NCI-H1105 treated with DMSO at 0.1 percent for 48 hours (cell line): ENCODE measurements at places on chromosomes 12 and 14.

DNA sequence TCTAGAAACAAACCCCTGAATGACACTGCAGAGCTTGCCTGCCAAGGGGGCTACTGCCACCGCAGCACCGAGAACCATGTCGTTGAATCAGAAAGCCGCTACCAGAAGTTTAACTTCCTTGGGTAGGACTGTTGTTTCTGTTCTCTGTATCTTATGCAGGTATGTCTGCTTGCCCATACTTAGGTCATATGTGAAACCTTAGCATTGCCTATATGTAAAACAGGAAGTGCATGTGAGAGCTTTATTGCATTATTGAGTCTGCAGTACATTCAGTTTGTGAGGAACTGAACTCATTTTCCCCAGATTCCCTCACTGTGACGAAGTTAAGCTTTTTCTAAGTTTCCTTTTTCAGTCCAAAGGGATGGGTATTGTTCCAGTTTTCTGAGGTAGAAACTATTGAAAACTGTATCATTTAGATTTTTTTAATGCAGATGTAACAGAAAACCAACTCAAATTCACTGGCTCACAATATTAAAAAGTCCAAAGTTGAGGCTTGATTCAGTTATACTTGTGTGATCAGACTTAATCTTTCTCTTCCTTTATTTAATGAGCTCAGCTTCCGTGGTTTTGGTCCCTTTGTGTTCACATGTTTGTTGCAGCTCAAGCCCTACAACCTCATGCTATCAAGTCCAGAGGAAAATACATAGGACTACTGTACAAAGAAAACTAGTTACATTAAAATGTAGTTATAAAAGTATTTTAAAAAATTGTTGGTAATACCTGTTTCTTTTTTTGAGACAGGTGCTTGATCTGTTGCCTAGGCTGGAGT is 6.9 kb downstream of the FBXO34 start:
- DNase-seq = no peak

DNA sequence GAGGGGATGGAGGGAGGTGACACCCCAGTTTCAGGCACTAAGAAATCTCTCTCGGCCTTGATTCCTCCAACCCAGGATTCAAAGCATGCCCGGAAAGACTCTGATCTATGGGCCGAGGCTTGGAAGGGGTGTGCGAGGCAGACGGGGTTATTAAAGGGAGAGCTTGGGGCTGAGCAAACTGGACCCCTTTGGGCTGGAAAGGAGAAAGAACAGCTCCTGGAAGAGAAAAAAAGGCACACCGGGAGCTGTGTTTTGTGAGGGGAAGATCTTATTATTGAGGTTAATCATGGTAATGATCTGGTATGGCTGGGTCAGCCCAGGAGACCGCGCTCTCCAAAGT is 5.7 kb upstream of the HOXC4 start:
- no peak for DNase-seq

DNA sequence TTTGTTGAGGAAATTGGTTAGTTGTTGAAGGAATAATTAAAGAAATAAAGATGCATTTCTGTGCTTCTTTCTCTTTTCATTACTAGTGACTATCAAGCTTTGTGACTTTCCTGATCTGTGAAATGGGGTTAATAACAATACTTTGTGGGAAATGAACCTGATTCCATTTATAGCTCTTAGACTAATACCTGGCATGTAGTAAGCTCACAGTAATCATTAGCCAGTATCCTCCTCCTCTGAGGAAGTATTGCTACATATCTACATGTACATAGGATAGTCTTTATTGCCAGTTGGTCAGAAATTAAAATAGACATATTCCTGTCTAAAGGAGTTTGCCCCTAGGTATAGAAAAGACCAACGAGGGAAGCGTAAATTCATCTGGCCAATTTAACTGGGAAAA is 1.8 kb upstream of the CCDC198 start:
- no peak for DNase-seq

DNA sequence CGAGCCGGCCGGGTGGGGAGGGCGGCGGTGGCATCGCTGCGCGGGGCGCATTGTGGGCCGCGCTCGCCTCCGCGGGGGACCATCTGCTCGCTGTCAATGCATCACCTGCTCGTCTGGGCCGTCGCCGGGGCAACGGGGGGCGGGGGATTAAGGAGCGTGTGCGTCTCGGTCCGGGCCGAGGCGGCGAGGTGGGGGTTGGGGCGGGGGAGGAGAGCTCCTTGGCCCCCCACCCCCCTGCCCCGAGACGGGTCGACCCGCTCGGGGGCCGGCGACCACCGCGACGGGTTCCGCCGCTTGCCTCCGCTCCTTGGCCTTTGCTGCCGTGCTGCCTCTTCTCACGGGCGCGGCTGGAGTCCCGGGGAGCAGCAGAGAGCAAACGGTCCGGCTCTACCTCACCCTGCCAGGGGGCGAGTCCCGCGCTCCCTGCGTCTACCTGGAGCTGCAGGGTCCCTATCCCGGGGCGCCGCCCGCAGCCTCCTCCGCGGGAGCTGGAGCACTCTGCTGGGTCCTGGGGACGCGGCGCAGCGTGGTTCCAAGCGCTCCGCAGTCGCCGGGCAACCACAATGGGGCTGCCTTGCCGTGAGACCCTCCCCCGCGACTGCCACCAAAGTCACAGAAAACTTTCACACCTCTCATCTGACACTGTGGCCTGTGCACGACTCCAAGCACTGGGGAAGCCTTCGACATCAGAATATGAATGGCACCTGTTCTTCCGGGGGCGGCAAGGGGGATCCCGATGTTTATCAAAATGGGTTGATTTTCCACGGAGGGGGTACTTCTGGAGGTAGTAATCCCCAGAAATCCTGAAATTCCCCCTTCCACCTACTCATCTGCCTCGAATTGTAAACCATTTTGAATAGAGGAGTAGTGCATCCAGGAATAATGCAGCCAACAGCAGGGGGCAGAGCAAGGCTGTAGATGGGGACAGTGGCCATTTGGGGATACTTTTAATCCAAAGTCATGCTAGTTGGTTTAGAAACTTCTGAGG is at the start of gene C12orf42:
Gene C12orf42 (minus strand): TSS at position 500 of the 988 bp plus-strand sequence. CDS start 17,542 bp downstream, outside the sequence.
- peak; percentile 84 for DNase-seq

GRCh38 chr12:124774462-124775167 is 89.0 kb downstream of the SCARB1 start:
- no peak for DNase-seq

DNA sequence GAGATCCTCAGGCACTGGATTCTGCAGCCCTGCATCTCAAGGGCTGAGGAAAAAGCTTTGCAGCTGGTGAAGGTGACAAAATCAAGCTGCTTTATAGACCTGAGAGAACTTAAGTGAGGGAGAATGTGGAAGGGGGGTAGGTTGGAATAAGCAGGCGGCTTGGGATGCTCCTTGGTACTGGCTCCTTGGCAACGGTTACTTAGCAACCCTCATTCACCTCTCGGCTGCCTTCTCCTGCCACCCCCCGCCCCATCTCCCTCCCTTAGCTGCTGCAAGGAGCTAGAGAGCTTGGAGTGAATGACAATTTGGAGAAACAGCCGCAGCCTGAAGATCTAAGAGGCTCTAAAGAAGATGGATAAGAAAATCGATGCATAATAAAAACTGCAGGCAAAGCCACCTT is 44.1 kb upstream of the CISTR start:
- DNase-seq = peak; percentile 17

DNA sequence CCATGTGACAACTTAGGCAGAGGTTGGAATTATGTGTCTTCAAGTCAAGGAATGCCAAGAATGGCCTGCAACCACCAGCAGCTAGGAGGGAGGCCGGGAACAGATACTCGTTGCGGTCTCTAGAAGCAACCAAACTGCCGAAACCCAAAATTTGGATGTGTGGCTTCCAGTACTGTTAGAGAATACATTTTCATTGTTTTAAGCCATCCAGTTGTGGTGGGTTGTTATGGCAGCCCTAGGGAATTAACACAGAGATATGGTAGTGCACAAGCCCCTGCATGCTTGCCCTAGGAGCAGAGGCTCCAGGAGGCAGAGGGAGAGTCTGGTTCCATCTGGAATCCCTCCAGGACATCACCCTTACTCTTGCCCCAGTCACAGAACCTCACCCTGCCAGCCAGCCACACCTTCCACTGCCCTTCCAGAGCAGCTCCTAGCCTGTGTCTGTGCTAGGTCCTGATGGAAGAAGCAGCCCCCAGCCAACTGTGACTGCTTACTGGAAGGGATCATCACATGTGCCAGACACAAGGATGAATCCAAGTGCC is 19.5 kb downstream of the PITPNM2 start:
- DNase-seq = peak; percentile 86

DNA sequence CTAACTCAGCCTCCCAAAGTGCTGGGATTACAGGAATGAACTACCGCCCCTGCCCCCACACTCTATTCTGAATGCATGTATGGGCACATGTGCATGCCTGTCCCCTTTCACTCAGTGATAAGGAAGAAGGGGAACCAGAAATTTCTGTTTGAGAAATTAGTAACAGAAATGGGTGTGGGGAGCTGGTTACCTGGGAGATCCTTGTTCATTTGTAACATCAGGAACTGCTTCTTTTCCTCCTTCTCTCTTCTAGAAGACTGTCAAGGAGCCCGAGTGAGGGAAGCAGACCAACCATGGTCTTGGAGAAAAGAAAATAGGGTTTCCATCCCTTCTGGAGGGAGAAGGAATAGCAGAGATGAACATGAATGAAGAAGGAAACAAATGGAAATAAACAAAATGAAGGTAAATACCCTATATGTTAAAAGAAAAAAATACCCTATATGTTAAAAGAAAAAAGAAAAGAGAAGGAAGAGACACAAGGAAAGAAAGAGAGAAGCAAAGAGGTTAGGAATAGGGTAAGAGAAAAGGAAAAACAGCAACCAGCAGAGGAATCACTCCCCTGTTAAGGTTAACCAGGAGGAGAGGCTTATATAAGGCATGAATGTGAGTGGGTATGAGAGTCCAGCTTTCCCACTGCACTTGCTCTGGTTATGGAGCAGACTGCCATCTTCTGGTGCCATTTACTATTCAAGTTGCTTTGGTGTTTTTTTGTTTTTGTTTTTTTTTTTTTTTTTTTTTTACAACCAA is 3.3 kb downstream of the PPP1R3E start:
- no peak for DNase-seq

DNA sequence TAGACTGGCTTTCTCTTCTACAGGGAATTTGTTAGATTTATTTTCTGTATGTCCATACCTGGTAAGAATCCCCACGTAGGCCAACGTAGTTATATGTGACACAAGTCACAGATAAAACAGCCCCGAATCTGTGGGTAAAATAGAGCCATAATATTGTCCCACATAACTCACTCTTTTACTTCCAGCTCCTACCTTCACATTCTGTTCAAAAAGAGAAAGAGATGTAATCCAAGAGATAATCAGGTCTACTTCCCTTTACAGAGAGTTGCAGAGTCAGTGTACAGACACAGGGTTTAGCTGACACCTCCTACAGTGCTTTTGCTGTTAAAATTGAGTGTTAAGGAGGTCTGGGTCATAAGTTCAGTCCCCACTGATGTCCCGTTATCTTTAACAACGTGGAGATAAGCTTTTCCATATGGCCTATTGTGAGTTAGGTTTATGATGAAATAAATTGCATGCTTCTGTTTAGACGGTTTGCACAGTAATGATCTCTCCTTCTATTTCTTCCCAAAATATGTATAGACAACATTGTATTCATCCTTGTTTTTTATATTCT is 446.5 kb downstream of the ADAMTS20 start:
- no peak for DNase-seq

GRCh38 chr12:132603240-132604150 is 6.9 kb downstream of the LRCOL1 start:
- no peak for DNase-seq

DNA sequence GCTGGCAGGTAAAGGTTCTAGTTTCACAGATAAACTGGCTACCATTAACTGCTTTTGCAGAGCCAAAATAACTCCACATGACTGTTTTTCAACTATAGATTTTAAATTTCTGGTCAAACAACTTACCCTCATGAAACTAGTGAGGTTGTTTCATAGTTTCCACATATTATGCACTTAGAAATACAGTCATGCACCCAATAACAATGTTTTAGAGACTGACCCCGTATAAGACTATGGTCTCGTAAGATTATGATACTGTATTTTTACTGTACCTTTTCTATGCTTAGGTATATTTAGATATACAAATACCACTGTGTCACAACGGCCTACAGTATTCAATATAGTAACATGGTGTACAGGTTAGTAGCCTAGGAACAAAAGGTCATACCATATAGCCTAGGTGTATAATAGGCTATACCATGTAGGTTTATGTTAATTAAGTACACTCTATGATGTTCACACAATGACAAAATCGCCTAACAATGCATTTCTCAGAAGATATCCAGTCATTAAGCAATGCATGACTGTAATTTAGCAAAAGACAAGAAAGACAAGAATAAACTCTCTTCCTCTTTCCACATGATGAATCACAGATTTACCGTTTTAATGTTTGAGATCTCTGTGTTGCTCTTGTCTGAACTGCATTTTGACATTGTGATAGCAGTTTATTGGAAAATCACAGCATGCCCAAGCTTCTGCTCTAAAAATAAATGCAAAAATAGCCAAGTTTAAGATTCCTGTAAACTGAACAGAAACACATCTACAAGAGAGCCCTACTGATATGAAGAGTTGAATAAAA is 17.1 kb downstream of the DICER1 start:
- DNase-seq = no peak

DNA sequence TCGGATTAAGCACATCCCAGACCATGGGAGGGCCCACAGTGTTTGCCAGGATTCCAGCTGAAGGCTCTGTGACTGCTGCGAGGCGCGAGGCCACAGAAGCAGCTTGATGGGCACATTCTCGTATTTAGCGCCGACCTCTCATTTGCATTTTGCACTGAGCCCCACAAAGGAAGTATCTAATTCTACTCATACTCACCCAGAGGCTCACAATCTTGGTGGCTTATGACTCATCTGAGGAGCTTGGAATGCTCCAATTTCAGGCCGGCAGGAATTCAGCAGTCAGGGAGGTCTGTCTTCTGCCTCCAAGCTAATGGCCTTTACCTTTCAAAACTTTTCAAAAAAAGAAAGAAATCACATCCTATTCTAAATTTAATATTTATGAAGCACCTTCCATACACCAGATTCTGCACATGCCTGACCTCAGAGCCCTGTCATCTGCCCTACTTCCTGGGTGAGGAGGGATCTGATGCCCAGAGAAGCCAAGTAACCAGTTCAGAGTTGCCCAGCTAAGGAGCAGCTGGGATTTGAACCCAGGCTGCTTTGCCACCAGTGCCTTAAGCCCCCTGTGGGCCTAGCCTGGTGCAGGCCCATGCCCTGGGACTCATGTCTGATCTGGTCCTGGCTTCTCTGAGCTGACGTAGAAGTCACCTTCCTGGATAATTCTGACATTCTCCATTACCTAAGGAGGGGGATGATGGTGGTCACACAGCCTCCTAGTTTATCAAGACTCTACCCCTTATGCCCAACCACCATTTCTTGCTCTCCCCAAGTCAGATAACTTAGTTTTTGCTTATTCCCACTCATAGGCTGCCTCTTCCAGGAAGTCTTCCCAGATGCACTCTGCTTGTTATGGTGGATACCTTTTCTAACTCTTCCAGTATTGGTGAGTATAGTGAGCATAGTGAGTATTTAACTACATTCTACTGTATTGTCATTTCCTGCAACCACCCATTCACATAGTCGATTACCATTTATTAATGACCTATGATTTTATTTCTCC is 198.9 kb downstream of the RBM19 start:
- DNase-seq = no peak

- DNase-seq = no peak
Observed at GRCh38 chr12:63208956-63209355, 58.0 kb upstream of the AVPR1A start.
